MM.1S (cell line): ENCODE measurements at places on chromosomes 4 and X.

DNA sequence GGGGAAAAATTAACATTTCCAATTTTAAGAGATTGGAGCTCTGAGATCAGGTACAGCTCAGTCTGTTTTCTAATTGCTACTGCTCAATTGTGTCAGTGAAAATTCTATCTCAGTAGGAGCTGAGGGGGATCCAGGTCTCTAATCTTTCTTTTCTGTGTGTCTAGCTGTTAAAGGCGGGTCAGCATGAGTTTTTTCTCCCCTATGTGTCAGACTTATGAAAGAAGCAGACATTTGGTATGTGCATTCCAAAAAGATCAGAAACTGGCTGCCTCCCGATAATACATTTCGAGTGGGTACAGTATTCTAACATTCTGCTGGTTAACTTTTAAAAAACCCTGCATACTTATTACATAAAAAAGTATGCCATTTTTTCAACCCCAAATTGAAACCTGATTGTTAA lies 72.4 kb downstream of the PCDH7 start:
- DNase-seq = no peak

DNA sequence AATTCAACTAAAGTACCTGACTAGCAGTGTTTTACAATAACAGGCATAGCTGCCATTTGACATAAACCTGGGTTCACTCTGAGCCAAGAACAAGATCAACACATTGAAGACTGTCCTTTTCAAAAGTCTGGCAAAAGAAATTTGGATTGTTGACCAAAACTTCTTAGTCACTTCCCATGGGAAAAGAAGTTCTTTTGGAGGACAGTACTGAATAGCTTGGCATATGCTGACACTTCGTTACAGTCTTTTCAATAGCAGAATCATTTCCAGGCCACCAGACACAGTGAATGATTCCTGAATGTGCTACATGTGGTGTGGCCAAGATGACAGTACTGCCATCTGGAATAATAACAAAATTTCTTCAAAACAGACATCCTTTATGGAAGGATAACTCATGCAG lies 560.3 kb downstream of the GRID2 start:
- no peak for DNase-seq

- no peak for DNase-seq
Measured at GRCh38 chr4:8238515-8239053, 31.0 kb upstream of the HTRA3 start.

GRCh38 chrX:103483720-103484119 lies 35.6 kb downstream of the RAB40A start:
- DNase-seq = no peak

GRCh38 chr4:151408380-151408629 lies 671 bp upstream of the FHIP1A start:
- no peak for DNase-seq

DNA sequence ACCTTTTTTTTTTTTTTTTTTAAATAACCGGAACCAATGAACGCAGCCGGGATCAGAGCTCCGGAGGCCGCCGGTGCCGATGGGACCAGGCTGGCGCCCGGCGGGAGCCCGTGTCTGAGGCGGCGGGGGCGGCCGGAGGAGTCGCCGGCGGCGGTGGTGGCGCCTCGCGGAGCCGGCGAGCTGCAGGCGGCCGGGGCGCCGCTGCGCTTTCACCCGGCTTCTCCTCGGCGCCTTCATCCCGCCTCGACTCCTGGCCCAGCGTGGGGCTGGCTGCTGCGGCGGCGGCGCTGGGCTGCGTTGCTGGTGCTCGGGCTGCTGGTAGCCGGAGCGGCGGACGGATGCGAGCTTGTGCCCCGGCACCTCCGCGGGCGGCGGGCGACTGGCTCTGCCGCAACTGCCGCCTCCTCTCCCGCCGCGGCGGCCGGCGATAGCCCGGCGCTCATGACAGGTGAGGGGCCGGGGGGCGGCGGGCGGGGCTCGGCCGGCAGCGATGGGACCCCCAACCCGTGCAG lies 337 bp downstream of the STIM2 start:
- no peak for DNase-seq

DNA sequence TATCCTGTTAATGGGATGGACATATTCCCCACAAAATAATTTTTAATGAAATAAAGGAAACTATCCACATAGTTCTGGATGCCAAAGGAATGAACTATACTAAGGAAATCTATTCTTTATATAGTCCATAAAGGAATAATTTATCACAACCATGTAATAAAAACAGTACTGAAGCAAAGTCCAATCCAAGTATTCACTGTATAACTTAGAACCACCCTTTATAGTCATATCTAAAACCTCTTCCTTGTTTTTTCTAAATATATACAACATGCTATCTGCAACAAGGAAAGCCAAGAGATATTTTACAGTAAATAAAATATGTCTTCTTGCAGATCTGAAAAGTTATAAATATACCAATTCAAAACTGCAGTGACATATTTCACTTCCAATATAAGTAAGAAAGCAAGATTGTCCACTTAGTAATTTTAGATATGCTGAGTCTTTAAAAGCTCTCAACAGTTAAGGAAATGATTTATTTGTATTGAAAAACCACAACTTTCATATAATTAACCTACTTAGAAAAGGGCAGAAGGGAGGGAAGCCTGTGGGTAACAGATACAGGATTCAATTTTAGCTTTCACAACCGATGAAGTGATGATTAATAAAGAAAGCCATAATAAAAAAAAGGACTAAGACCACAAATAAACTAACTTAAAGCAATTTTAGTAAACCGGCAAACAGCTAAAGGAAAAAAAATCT lies 8.0 kb downstream of the NR3C2 start:
- peak; percentile 83 for DNase-seq

- no peak for DNase-seq
Measured at GRCh38 chr4:59598330-59598618, 1601.9 kb upstream of the ADGRL3 start.

GRCh38 chr4:43331226-43332051 lies 438.9 kb downstream of the GRXCR1 start:
- DNase-seq = no peak

DNA sequence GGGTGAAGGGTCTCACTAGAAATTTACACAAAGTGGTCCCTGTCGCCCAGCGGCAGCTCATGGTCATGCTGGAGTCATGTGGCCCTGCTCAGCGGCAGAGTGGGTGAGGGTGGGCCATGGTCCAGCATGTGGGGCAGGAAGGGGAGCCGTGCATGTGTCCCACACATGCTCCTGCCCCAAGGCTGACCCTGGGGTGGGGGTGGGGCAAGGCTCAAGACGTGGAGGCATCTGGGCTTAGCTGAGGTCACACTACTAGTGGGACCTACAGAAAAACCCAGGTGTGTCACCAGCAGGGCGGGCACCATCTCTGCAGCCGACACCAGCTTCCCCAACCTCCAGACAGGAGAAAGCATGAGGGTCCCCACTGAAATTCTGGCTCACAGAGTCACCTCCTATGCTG lies 42.4 kb downstream of the EVC start:
- no peak for DNase-seq

GRCh38 chrX:107710617-107711391 lies 64.8 kb downstream of the TSC22D3 start:
- DNase-seq = peak; percentile 86

- no peak for DNase-seq
Measured at GRCh38 chr4:176077561-176077960, 11.9 kb downstream of the WDR17 start.

- no peak for DNase-seq
Measured at GRCh38 chr4:137253949-137254348, 278.3 kb downstream of the PCDH18 start.

GRCh38 chrX:68699960-68700746 lies 52.7 kb downstream of the STARD8 start:
- no peak for DNase-seq

DNA sequence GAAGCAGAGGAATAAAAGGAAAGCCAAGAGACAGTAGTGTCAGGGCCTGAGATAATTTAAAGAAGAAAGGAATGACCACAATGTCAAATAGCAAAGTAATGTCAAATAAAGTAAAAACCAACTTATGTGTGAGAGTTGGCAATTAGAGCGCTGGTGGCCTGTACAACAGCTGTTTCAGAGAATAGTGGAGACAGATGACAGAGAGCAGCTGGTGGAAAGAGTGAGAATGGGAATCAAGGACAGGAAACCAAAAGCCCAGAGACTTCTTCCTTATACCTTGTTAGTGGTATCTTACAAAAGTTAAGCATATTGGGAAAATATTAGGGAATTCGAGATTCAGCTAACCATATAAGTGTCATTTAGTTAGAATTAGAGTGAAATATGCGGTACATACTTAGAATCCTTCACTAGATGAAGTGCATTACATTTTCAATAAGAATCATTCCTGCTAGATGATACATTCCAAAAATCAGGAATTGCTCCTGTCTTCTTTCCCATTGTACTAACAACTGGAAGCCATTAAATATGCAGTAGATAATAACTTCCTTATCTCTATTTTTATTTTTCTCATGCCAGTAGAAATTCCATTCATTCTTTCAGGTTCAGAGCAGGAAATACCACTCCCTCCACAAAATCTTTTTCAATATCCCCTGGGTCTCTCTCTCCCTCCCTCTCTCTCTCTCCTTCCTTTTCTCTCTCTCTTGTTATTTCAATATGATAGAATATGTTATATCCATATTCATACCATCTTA lies 525.4 kb downstream of the CENPC start:
- no peak for DNase-seq

GRCh38 chr4:169377367-169377766 lies 106.6 kb upstream of the SH3RF1 start:
- DNase-seq = no peak

- DNase-seq = no peak
Measured at GRCh38 chrX:43899878-43900815, 17.9 kb upstream of the MAOB start.

DNA sequence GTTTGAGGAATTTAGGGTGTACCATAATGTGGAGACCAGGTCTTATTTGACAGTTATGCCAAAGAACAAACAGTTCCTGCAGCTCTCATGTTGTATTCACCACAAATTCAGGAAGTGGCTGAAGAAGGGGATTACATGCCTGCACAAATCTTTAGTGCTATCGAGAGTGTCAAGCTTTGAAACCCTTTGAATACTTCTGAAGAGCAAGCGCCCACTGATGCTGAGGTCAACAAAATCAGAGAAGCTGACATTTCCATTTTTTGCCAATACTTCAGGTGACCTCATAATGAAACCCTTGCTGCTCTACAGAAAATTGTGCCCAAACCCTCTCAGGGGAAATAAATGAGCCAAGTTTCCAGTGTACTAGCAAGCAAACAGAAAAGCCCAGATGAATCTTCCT lies 28.4 kb downstream of the PAK3 start:
- peak; percentile 93 for DNase-seq

DNA sequence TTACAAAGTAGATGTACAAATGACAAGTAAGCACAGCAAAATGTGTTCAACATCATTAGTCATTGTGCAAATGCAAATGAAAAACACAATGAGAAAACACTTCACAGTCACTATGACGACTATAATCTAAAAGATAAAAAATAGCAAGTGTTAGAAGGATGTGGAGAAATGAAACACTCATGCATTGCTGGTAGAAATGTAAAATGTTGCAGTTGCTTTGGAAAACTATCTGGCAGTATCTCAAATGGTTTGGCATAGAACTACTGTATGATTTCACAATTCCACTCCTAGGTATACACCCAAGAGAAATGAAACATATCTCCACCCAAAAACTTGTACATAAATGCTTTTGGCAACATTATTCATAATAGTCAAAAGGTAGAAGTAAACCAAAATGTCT lies 459.7 kb upstream of the TRAM1L1 start:
- DNase-seq = no peak

GRCh38 chr4:93018806-93019205 lies 715.0 kb downstream of the GRID2 start:
- no peak for DNase-seq

GRCh38 chr4:174919886-174920423 lies 1.8 kb downstream of the ADAM29 start:
- no peak for DNase-seq
